Osteoblast (primary cell): ENCODE measurements at places on chromosomes 1 and 21.

GRCh38 chr1:68745011-68745410, 248.1 kb upstream of the DEPDC1 start:
- H3K27ac ChIP-seq, result no peak overlapping the region
- H3K27me3 ChIP-seq, result no peaks in the 10 kb centered on the region
- H3K4me3 ChIP-seq, result no peak overlapping the region
- H3K36me3 ChIP-seq, result no peaks in the 10 kb centered on the region

GRCh38 chr1:237812061-237812460, 78.7 kb downstream of the ZP4 start:
- no peak overlapping the region for H3K27ac ChIP-seq
- H3K36me3 ChIP-seq, result no peaks in the 10 kb centered on the region
- no peak for DNase-seq
- no peaks in the 10 kb centered on the region for H3K27me3 ChIP-seq

DNA sequence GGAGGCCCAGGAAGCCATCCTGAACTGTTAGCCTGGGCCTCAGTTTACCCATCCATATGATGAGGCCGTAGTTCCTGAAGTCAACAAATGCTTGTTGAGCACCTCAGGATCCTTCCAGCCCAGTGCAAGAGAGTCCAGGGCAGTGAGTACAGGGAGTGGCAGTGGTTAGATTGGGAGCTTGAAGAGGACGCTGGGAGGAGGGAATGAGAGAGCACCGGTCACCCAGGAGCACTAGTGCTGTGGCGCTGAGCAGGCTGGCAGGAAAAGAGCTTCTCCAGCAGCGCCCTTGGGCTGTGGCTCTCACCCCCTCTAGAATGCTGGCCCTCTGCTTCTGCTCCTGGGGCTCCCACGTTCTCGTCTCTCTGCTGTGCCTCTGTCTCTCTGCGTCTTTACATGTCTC, 10.2 kb upstream of the SSBP3 start:
- no peak overlapping the region for H3K27ac ChIP-seq
- H3K4me1 ChIP-seq, result no peaks in the 10 kb centered on the region
- H3K36me3 ChIP-seq, result no peaks in the 10 kb centered on the region
- no peaks in the 10 kb centered on the region for H3K27me3 ChIP-seq

DNA sequence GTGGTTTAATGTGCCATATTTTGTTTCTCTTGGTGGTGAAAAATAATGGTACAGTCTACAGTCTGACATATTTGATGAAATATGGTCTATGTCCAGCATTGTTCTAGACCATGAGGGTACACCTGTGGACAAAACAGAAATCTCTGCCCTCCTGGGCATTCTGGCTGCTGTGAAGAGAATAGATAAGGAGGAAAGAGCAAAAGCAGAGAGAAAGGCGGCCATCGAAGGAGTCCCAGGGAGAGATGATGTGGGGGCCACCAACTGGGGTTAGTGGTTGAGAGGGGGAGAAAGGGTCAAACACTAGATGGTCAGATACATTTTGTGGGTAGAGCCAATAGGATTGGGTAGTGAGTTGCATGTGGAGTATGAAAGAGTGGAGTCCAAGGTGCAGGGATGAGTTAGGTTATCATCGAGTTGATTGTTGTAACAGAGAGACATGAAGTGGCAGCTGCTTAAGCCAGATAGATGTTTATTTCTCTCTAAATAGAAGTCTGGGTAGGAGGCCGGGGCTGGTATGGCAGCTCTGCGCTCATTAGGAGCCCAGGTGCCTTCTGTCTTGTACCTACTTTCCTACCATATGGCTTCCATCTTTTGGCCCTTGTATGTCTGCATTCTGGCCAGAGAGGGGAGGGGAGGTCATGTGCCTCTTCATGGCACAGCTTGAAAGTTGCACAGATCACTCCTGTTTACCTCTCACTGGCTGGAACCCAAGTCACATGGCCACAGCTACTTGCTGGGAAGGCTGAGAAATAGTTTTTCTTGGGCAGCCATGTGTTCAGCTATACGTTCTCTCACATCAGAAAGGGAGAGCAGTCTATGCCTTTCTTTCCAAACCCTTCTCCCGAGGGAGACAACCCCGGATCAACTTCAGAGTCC, 13.0 kb downstream of the UBE4B start:
- peak overlapping the region; percentile 12 for H3K27ac ChIP-seq
- H3K36me3 ChIP-seq, result no peaks in the 10 kb centered on the region
- peaks cover 18% of the 10 kb centered on the region for H3K4me1 ChIP-seq
- H3K27me3 ChIP-seq, result no peaks in the 10 kb centered on the region
- H3K4me3 ChIP-seq, result no peak overlapping the region
- peak; percentile 36 for DNase-seq

DNA sequence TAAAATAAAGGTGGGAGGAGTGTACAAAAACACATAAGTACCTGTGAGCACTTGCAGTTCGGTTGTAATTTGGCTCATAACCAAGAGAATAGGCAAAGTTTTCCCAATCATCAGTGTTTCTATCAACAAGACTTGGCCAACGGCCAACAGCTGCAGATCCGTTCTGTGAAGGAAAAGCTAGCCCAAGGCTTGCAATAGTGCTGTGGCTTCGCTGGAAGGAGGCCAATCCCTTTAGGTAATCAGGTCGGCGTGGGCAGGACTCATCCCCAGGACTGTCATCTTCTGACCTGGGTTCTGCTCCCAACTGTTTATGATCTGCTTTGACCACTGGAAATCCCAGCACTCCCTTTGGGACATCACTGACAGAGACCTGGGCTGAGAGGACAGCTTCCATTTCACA, 107.8 kb downstream of the LYST start:
- H3K4me3 ChIP-seq, result no peak overlapping the region
- H3K27me3 ChIP-seq, result no peaks in the 10 kb centered on the region
- no peak overlapping the region for H3K27ac ChIP-seq
- H3K4me1 ChIP-seq, result no peaks in the 10 kb centered on the region
- peaks cover 14% of the 10 kb centered on the region for H3K36me3 ChIP-seq
- no peak for DNase-seq

GRCh38 chr1:46070164-46070814, 62.1 kb downstream of the PIK3R3 start:
- no peak overlapping the region for H3K4me3 ChIP-seq
- no peaks in the 10 kb centered on the region for H3K27me3 ChIP-seq
- no peak overlapping the region for H3K27ac ChIP-seq
- H3K36me3 ChIP-seq, result no peaks in the 10 kb centered on the region

DNA sequence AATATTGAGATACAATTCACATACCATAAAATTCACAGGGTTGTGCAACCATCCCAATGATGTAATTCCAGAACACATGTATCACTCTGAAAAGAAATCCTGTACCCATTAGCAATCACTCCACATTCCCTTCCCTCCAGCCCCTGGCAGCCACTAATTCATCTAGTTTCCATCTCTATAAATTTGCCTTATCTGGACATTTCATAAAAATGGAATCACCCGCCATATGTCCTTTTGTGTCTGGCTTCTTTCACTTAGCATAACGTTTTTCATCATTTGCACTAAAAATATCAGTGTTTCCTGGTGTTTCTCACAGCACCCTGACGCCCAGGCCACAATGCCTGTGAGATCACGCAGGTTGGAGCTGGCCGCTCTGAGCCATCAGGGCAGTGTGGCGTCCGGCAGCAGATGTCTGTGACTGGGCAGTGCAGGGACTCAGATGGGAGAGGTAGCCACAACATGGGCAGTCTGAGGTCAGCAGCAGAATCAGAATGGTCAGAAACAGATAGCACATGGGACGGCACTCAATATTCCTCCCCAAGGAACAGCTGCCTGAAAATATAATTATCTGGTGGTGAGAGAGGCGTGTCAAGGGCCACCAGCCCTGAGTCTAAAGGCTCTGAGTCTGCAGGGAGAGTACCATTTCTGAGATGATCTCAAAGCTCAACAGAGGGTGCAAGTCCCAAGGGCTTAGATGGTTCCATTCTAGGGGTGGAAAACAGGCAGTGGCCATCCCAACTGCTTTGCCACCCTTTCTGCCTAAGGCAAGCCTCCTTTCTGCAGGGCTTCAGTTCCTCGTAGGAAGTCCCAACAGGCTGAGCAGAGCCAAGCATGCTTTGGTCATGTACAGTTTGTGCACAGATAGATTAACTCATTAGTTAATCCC, 129.4 kb upstream of the EDN2 start:
- DNase-seq, result no peak
- peak overlapping the region; percentile 53 for H3K27ac ChIP-seq
- H3K4me3 ChIP-seq, result no peak overlapping the region
- H3K27me3 ChIP-seq, result no peaks in the 10 kb centered on the region
- no peaks in the 10 kb centered on the region for H3K36me3 ChIP-seq

GRCh38 chr1:182279724-182280503, 111.7 kb downstream of the GLUL start:
- H3K27ac ChIP-seq, result no peak overlapping the region
- H3K27me3 ChIP-seq, result no peaks in the 10 kb centered on the region
- no peak for DNase-seq
- H3K4me3 ChIP-seq, result no peak overlapping the region
- H3K4me1 ChIP-seq, result no peaks in the 10 kb centered on the region
- no peaks in the 10 kb centered on the region for H3K36me3 ChIP-seq

- H3K4me1 ChIP-seq, result no peaks in the 10 kb centered on the region
- H3K27me3 ChIP-seq, result peaks cover 35% of the 10 kb centered on the region
- H3K4me3 ChIP-seq, result no peak overlapping the region
These were observed 1.7 kb upstream of the PDE9A start for GRCh38 chr21:42651515-42652401.

GRCh38 chr1:246608616-246609376, 42.5 kb downstream of the CNST start:
- H3K27ac ChIP-seq, result peak overlapping the region; percentile 87
- no peaks in the 10 kb centered on the region for H3K27me3 ChIP-seq
- peak overlapping the region; percentile 34 for H3K4me3 ChIP-seq
- DNase-seq, result peak; percentile 96

- no peak overlapping the region for H3K27ac ChIP-seq
- H3K27me3 ChIP-seq, result peaks cover 3% of the 10 kb centered on the region
- DNase-seq, result no peak
- no peak overlapping the region for H3K4me3 ChIP-seq
These were observed 30.9 kb upstream of the SERTAD4 start for GRCh38 chr1:210201681-210202080.

GRCh38 chr1:64166629-64167028, 36.8 kb upstream of the UBE2U start:
- H3K36me3 ChIP-seq, result peaks cover 6% of the 10 kb centered on the region
- DNase-seq, result no peak
- no peaks in the 10 kb centered on the region for H3K27me3 ChIP-seq
- H3K4me1 ChIP-seq, result peaks cover 44% of the 10 kb centered on the region
- peak overlapping the region; percentile 73 for H3K27ac ChIP-seq

DNA sequence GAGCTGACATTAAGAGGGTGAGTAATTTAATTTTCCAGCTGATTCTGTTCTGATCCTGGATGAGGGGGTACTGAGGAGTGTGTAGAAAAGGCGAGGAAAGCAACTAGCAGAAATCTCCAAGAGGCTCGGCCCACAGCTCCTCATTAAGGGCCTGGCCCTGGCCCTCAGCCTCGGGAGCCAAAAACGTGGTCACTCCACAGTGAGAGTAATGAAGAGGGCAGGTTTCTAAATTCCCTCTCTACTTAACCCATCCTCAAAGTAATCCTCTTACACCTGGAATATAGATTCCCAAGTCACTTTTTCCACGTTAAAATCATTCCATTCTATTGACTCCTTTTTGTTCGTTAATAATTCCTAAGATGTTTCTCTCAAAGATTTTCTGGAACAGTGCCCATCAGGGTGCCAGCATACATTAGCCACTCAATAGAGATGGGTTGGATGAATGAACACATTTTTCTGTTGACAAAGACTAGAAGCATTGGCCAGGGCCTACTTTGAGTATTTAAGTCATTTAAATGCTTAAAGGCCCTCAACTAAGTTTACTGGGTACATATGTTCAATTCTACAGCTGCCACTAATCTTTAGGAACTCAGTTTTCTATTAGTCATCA, 1.1 kb upstream of the COL11A1 start:
- H3K27ac ChIP-seq, result no peak overlapping the region
- DNase-seq, result peak; percentile 31
- no peak overlapping the region for H3K4me3 ChIP-seq
- peaks cover 10% of the 10 kb centered on the region for H3K4me1 ChIP-seq
- no peaks in the 10 kb centered on the region for H3K27me3 ChIP-seq

- no peak overlapping the region for H3K27ac ChIP-seq
- no peak for DNase-seq
These were observed 53.5 kb upstream of the CTTNBP2NL start for GRCh38 chr1:112342558-112342957.

- H3K27me3 ChIP-seq, result no peaks in the 10 kb centered on the region
- peaks cover under 1% of the 10 kb centered on the region for H3K36me3 ChIP-seq
- DNase-seq, result peak; percentile 89
- H3K4me3 ChIP-seq, result peak overlapping the region; percentile 90
- H3K4me1 ChIP-seq, result peaks cover 23% of the 10 kb centered on the region
These were observed 1.9 kb downstream of the EIF4G3 start for GRCh38 chr1:21174654-21175323.

- H3K36me3 ChIP-seq, result no peaks in the 10 kb centered on the region
- peaks cover 43% of the 10 kb centered on the region for H3K27me3 ChIP-seq
- H3K4me3 ChIP-seq, result no peak overlapping the region
- no peak for DNase-seq
These were observed 137.8 kb downstream of the TSEN15 start for GRCh38 chr1:184189361-184189760.

GRCh38 chr1:109928591-109929111, 18.0 kb downstream of the CSF1 start:
- peak overlapping the region; percentile 69 for H3K27ac ChIP-seq
- peaks cover 58% of the 10 kb centered on the region for H3K36me3 ChIP-seq
- H3K27me3 ChIP-seq, result no peaks in the 10 kb centered on the region
- DNase-seq, result peak; percentile 89
- H3K4me3 ChIP-seq, result no peak overlapping the region

GRCh38 chr21:45590726-45591618, 48.7 kb upstream of the SLC19A1 start:
- H3K27me3 ChIP-seq, result peaks cover 27% of the 10 kb centered on the region
- H3K4me3 ChIP-seq, result no peak overlapping the region
- peak; percentile 79 for DNase-seq
- H3K36me3 ChIP-seq, result no peaks in the 10 kb centered on the region

DNA sequence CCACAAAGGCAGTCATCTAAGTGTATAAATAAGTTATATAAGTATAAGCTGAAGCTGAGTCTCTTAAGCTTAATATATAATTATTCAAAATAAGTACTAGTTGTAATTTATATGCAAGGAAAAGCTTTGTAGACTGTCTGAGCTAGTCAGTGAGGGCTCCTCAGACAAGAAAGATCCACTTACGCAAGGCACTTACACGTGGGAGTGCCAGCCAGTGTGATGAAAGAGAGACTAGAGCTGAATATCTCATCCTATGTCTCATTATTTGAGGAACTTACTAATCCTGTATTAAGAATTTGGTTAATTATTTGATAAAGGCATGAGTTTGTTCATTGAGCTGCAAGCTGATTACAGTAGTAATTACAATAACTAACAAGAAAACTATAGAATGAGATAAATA, 146.9 kb downstream of the PDE4B start:
- H3K27me3 ChIP-seq, result no peaks in the 10 kb centered on the region
- no peaks in the 10 kb centered on the region for H3K36me3 ChIP-seq
- no peak overlapping the region for H3K4me3 ChIP-seq
- peaks cover 5% of the 10 kb centered on the region for H3K4me1 ChIP-seq
- H3K27ac ChIP-seq, result no peak overlapping the region
- no peak for DNase-seq

DNA sequence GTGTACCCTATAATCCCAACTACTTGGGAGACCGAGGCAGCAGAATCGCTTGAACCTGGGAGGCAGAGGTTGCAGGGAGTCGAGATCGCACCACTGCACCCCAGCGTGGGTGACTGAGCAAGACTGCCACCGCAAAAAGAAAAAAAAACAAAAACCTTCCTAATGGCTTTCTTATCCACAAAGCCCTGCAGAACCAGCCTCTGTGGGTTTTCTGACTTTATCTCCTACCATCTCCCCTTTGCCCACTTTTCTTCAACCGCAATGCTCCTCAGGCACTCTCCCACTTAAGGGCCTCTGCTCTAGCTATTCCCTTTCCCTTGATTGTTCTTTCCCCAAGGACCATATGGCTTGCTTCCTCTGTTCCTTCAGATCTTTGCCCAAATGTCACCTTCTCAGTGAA, 67.9 kb upstream of the PUM1 start:
- no peaks in the 10 kb centered on the region for H3K36me3 ChIP-seq
- H3K4me1 ChIP-seq, result no peaks in the 10 kb centered on the region
- H3K27ac ChIP-seq, result no peak overlapping the region
